Smooth muscle cell of bladder (primary cell): ENCODE measurements at places on chromosomes 7 and 10. TPM values are rescaled to one million over a fixed set of nuclear protein-coding genes. Genes with fewer than 3 reads are reported as not detected.

The ANKIB1 gene
- 44.7 and 56.4 TPM in 2 replicates for total RNA-seq

The ZNF736 gene
- 5.5 and 6.9 TPM in 2 replicates for total RNA-seq

The CYP26C1 gene
- under 0.01 TPM in 2 replicates for total RNA-seq

The C7orf57 gene
- not detected in 2 replicates for total RNA-seq

The LDB1 gene
- total RNA-seq, result 45.2 and 52.0 TPM in 2 replicates

The STYXL1 gene
- 56.9 and 65.8 TPM in 2 replicates for total RNA-seq

The SAMD9L gene
- total RNA-seq, result 6.8 and 7.3 TPM in 2 replicates

The PDE6C gene
- total RNA-seq, result not detected in 2 replicates

The OR2A42 gene
- under 0.01 TPM in 1 of 2 replicates, not detected in the other for total RNA-seq

The ZNF467 gene
- 0.28 TPM in 2 replicates for total RNA-seq
